ENCODE measurements at places on chromosomes 2 and 18.
A peak's percentile ranks its signal among the peaks of the same experiment; 100 is the strongest.

DNA sequence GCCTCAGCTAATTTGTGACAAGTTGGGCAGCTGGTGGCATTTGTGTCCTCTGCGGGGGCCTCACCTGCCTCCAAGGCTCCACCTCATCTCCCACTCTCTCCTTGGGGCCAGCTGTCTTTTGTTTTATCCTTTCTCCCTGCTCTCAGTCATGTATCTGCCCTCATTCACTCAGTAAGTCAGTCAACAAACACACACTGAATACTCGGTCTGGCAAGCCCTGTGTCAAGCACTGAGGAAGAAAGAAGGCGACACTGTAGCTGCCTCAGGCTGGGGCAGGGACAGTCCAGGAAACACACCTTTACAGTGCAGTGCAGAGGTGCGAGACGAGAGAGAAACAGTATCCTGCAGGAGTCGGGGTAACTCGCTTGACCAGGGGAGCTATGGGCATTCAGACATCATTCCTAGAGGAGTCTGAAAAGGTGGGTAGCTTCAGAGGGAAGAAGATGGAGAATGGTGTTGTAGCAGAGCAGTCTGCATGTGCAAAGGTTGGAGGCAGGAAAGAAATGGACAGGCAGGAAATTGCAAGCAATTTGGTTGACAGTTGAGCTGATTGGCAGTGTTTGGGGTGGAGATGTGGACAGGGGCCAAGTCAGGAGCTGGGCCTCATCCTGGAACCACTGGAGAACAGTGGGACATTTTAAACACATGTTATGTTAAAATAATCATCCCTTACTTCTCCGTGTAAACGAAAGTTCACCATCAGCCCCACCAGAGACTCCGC lies 34.9 kb downstream of the SCTR start:
- no peak for DNase-seq

DNA sequence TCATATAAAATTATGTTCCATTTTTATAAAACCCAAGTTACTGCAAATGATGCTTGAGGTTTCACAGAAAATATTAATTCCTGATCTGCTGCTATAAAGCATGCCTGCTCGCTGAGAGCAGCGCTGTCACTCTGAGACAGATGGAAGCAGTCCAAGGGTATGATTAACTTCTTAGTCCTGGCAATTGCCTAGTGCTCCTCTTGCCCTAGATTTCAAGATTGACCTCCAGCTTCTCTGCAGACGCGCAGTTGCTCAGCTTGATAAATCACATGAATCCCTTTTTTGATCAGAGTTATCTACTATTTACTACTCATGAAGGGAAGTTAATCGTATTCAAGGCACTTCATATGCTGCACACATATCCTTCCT lies 154.6 kb upstream of the REV1 start:
- DNase-seq = peak; percentile 74

- peak; percentile 80 for DNase-seq
Measured at GRCh38 chr2:164737612-164738081, 104.0 kb downstream of the COBLL1 start.

GRCh38 chr2:215707608-215708007 lies 271.7 kb upstream of the FN1 start:
- DNase-seq = no peak

DNA sequence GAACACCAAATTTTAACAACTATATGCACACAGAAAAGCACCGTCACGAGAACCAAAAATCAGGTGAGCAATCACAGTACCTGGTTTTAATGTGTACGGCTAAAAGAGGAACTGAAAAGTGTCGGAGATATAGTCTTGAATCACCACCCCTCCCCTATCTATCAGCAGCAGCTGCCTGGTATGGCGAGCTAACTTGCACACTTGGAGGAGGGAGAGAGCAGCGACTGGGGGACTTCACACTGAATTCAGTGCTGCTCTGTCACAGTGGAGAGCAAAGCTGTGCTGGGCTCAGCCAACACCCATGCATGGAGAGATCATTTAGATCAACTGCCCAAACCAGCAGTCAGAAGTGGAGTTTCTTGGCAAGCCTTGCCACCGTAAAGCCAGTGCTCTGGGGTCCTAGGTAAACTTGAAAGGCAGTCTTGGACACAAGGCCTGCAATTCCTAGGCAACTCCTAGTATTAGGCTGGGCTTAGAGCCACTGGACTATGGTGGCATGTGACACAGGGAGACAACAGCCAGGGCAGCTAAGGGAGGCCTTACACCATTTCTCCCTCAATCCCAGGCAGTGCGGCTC lies 89.2 kb upstream of the CD226 start:
- DNase-seq = no peak

GRCh38 chr2:45207101-45207500 lies 197.8 kb upstream of the SIX2 start:
- no peak for DNase-seq

GRCh38 chr2:57720728-57721627 lies 325.6 kb upstream of the VRK2 start:
- peak; percentile 71 for DNase-seq

- no peak for DNase-seq
Measured at GRCh38 chr2:133605766-133606137, 37.5 kb upstream of the NCKAP5 start.

- DNase-seq = peak; percentile 4
Measured at GRCh38 chr2:51620796-51621195, 588.9 kb upstream of the NRXN1 start.

DNA sequence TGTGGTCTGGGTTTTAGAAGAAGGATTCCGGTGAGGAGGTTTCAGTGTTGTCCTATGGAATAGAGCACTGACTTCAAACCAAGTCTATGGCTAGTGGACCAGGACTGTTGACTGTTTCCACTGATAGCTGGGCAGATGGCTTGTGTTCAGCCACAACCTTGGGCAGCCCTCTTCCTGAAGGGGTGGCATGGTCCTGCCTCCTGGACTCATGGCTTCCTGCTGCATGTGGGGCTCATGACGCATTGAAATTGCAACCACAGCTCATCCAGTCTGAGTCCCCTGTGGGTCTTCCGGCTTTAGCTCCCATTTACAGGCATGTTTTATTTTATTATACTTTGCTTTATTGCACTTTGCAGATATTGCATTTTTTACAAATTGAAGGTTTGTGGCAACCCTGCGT lies 105.0 kb downstream of the B3GNT2 start:
- DNase-seq = no peak

DNA sequence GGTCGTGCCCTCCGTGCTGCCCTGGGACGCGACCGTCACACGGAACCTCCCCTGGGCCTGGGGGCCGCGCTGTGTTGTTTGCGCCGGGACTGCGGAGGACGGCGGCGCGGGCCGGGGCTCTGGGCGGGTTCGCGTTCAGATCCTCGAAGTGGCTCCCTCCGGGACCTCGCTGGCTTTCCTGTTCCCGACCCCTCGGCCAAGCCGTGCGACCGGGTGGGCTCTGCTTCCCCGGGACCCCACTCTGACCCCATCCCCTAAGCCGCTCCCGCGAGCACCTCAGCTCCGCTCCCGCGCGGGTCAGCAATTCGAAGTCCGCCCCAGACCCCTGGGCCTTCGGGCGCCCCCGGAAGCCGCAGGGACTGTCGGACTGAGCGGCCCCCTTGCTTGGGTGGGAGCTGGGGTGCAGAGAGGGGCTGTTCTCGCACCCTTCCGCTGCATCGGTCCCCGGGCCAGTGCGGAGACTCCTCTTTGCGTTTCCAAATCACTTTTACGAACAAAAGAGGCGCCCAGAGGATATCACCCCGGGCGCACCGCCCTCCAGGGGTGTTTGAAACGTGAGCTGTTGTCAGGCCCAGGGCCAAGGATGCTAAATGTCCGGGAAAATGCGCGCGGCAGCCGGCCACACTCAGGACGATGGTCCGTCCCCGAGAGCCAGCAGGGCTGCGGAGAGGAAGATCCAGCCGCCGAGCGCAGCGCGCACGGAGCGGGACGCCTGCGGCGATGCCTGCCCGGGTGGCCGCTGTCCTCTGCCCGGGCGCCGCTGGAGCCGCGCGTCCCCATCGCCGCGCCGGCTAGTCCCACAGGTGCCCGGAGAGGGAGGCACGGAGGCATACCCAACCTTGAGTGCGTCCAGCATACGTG lies 73.5 kb downstream of the ZCCHC2 start:
- peak; percentile 6 for DNase-seq

GRCh38 chr2:42493468-42494354 lies at the start of gene KCNG3:
Gene KCNG3, minus strand, starts transcription at chr2:42493982. Its CDS starts 481 bp downstream, at chr2:42493501.
- DNase-seq = peak; percentile 75

DNA sequence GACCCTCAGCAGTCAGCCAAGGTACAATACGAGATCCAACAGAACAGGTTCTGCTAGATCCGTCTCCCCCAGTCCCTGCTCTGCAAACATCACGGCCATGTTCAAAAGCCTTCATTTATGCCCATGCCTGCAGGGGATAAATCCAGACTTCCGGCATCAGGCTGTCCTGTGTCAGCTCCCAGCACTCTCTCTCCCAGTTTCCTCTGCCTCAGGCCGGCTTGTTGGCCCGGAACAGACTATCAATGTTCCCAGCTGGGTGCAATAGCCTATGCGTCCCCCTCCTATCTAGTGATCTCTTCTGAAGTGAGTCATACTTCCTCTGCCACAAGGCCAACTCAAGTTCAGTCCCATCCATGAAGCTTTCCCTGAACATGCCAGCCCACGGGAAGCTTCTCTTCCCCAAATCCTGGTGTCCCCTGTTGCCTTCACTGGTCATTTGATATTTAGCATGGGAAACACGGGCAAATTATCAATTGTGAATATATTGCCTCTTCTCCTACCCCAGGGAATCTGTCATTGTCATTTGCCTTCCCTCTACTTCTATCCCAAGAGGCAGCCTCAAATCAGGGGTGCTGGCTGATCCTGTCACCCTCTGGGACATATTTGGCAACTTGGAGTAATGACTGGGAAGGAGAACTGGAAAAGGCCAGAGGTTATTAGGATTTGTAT lies 51.1 kb downstream of the CAPN13 start:
- peak; percentile 26 for DNase-seq

GRCh38 chr2:237474442-237474911 lies 12.6 kb upstream of the MLPH start:
- no peak for DNase-seq

DNA sequence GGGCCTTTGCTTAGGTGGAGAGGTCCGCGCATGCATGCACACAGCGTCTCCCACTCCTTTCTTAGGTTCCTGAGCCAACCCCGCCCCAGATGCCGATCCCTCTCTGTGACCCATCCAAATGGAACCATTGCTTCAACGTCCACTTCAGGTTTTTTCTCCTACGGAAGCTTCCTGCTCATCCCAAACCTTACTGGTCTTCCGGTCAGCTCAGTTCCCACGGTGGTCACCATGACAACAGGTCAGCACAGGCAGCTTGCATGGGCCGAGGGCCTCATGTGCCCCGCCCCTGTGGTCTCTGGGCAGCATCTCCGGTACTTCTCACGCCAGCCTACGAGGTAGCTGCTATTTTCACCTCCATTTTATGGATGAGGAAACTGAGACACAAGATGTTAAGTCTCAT lies 163.7 kb downstream of the SOCS6 start:
- DNase-seq = no peak

DNA sequence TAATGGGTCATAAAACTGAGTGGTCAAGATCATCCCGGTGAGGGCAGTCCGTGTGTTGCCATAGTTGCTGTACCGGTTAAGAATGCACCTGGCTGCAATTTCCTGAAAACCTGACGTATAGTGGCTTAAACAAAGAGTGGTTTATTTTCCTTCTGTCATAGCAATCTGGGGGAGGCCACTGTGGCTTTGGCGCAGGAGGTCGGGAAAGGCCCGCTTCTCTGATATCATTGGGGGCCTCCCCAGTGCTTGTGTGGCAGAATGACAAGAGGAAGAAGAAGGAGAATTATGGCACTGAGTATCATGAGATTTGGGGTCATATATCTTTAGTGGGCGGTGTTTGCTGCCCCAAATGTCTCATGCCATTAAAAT lies 4.4 kb downstream of the C2orf92 start:
- DNase-seq = no peak

GRCh38 chr2:11303290-11304013 lies 41.0 kb downstream of the ROCK2 start:
- DNase-seq = no peak

DNA sequence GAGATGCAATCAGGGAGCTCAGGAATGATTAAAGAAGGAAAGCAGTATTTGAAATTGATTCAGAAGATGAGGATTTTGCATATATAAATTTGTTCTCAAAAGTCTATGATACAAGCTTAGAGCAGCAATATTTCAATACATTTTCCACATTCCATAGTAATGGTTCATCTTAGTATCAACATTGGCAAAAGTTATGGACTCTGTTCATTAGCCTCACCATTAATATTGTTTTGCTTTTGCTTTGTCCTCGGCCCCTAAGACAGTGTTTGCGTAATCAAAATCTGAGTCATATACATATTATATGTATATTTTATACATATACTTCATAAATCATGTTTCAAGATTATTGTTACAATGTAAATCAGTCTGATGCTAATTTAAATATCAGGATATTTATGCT lies 176.6 kb downstream of the CNTNAP5 start:
- peak; percentile 28 for DNase-seq

DNA sequence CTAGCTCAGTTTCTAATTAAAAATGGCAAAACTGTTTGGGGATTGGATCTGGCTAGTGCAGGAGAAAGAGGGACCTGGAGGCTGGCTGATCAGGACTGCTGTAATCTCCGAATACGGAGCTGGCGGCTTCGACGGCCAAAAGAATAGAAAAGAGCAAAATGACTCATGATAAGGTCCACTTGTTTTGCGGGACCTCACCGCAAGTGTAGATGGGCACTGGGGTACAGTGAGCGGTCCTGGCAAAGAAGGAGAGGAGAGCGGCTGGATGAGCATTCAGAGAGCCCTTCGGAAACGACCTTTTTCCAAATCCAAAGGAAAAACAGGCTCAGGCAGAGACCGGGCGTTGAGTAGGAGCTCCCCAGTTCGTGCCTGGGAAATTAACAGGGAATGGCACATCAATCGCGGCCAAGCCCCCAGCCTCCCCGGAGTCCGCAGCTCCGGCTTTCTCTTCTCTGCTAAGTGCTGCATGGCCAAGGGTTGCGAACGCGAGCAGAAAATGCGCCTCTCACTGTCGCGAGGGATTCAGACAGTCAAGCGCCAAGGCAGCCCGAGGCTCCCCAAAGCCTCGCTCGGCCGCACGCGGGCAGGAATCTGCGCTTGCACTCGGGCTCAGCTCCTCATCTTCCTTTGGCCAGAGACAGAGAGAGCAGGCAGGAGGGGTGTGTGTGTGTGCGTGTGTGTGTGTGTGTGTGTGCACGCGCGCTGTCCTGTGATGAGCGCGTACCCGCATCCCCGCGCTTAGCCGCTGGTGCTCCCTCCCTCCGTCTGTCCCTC lies 1.8 kb downstream of the DCC start:
- DNase-seq = peak; percentile 45

GRCh38 chr2:148926981-148927401 lies 52.0 kb downstream of the KIF5C start:
- no peak for DNase-seq

DNA sequence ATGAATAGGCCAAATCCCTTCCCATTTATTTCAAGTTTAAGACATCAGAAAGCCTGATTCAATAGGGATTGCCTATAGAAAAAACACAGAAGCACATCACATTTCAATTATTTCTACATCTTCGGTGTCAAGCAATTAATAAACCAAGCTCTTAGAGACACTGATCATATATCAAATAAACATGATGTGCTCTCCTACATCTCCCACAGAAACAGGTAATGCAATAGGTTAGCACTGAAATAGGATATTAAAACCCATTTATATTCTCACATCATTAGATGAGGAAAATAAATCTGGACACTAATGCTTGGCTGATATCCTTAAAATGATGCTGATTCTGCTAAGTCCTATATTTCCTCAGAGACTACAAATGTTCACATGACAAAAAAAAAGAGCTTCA lies 364.7 kb downstream of the MBD2 start:
- DNase-seq = no peak

- DNase-seq = peak; percentile 79
Measured at GRCh38 chr18:55821219-55821618, 233.2 kb upstream of the TCF4 start.

GRCh38 chr2:19360966-19361321 lies 2.5 kb upstream of the OSR1 start:
- DNase-seq = no peak

GRCh38 chr18:48084858-48085257 lies 154.4 kb upstream of the SMAD2 start:
- no peak for DNase-seq

All from foreskin fibroblast (primary cell).